Stomach (tissue), 19 donors: ENCODE measurements at places on chromosomes 1 and 21. TPM values are rescaled to one million over a fixed set of nuclear protein-coding genes. Genes with fewer than 3 reads are reported as not detected.

DNA sequence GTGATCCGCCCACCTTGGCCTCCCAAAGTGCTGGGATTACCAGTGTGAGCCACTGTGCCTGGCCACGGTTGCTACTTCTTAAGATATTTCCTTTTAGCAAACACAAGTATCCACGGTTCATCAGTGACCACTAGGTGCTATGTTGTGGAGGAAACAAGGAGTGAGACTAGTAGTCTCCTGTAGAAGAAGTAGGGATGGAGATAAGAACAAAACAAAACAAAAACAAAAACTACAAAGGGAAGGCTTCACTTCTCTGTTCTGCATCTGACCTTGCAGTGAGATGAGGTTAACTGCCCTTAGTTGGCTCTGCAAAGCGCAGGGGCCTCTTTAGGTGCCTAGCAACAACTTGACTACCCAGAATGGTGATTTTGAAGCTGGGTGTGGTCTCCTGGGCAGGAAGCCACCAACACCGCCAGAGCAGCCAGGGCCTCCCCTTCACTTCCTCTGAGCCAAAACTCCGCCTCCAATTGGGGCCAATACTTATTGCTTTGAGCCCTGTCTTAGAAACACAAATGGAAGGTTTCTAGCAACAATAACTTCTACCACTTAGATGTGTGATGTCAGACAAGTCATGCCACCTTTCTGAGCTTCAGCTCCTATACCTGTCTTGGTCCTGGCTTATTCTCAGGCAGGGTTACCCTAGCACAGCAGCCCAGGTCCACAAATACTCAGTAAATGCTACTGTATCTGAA, 12.8 kb upstream of the CDC42 start:
- H3K27ac ChIP-seq: peak overlapping the region; percentile 83
- no peak overlapping the region for H3K4me3 ChIP-seq
- H3K36me3 ChIP-seq: no peaks in the 10 kb centered on the region
- peaks cover 42% of the 10 kb centered on the region for H3K4me1 ChIP-seq
- DNase-seq: peak; percentile 96

- no peak for DNase-seq
- H3K27me3 ChIP-seq: no peaks in the 10 kb centered on the region
- H3K4me3 ChIP-seq: no peak overlapping the region
Observed at GRCh38 chr1:218547957-218548730, 203.0 kb downstream of the TGFB2 start.

MRPL39 gene
- 3.3 TPM for total RNA-seq

FCRL5 gene
- 4.8 TPM for total RNA-seq

DNA sequence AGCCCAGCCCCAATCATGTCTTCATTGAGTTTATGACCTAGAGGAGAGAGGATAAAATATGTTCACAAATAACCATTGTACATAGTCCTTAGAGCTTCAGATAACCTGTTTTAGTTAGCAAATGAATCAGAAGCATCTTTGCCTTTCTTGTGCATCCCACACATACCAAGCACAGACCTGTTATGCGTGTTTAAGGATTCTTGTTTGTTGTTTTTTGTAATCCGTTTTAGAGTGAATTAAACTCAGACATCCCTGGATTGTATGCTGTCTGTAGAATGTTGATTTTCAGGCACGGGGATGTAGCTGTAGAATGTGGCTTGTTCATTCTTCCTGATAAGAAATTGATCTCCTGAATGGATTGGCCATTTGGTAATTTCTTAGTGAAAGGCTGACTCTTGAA, 135.8 kb downstream of the EDEM3 start:
- H3K4me1 ChIP-seq: peaks cover 35% of the 10 kb centered on the region
- no peak overlapping the region for H3K4me3 ChIP-seq
- H3K36me3 ChIP-seq: no peaks in the 10 kb centered on the region
- no peak overlapping the region for H3K27ac ChIP-seq
- H3K27me3 ChIP-seq: no peaks in the 10 kb centered on the region

DNA sequence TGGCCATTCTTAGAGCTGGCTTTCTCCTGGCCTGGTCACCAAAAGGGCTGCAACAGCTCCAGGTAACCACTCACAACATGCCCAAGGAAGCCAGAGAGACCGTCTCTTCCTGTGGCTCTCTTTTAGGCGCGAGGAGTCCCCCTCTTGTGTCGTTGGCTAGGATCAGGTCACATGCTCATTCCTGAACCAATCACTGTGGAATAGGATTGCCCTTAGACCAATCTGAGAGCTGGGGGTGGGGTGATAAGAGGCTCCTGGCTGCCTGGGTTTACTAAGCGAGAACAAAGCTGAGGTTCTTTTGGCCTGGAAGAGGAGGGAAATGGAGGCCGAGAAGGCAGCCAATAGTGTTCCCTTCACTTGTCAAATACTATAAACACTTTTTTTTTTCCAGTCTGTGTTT, 452.1 kb upstream of the PROX1 start:
- H3K4me1 ChIP-seq: no peaks in the 10 kb centered on the region
- no peaks in the 10 kb centered on the region for H3K27me3 ChIP-seq
- no peak overlapping the region for H3K4me3 ChIP-seq

DNA sequence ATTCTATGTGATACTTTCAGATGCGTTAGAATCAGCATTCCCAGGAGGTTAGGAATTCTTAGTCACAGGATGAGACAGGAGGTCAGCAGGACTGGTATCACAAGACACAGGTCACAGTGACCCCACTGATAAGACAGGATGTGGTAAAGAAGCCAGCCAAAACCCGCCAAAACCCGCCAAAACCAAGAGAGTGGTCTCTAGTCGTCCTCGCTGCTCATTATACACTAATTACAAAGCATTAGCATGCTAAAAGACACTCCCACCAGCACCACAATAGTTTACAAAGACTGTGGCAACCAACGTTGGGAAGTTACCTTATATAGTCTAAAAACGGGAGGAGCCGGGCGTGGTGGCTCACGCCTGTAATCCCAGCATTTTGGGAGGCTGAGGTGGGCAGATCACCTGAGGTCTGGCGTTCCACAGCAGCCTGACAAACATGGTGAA, 13.9 kb upstream of the ACTA1 start:
- H3K4me3 ChIP-seq: no peak overlapping the region
- no peaks in the 10 kb centered on the region for H3K27me3 ChIP-seq
- H3K4me1 ChIP-seq: no peaks in the 10 kb centered on the region
- no peak for DNase-seq
- H3K36me3 ChIP-seq: peaks cover 94% of the 10 kb centered on the region

NLRP3 gene
- 5.5 TPM for total RNA-seq

- no peaks in the 10 kb centered on the region for H3K4me1 ChIP-seq
- peaks cover 13% of the 10 kb centered on the region for H3K27me3 ChIP-seq
- H3K27ac ChIP-seq: no peak overlapping the region
- DNase-seq: no peak
- no peak overlapping the region for H3K4me3 ChIP-seq
- H3K36me3 ChIP-seq: no peaks in the 10 kb centered on the region
Observed at GRCh38 chr1:38267037-38268036, 220.7 kb upstream of the POU3F1 start.

GRCh38 chr21:39866093-39866492, 1.1 kb upstream of the PCP4 start:
- H3K27me3 ChIP-seq: peaks cover 13% of the 10 kb centered on the region
- no peak overlapping the region for H3K27ac ChIP-seq
- no peaks in the 10 kb centered on the region for H3K36me3 ChIP-seq
- H3K4me1 ChIP-seq: peaks cover 8% of the 10 kb centered on the region
- no peak overlapping the region for H3K4me3 ChIP-seq

DNA sequence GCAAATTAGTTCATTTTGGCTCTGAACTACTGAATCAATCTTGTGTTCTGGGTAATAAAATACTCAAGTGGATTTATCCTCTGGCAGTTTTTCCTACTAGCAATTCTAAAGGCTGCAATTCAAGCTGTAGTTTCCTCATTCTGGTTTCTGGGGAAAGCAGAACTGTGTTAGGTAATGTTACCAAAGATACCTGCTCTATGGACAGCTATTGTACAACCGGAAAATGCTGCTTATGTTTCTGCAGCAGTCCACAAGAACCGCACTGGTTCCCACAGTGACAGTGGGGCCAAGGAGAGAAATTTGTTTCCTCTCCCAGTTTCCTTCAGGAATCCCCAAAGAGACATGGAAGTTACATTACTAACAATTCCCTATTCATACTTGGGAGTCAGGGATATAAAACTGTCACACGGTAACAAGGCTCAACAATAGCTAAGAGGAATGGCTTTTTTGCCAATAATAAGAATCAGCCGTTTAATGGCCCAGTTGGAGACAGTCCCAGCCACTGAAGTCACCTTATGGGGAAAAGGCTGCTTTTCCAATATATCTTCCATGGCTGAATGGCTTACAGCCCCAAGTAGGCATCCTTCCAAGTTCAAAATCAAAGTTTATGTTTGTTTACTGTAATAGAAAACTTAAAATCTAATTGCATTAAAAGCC, 52.6 kb downstream of the PCNX2 start:
- peak overlapping the region; percentile 16 for H3K27ac ChIP-seq
- no peaks in the 10 kb centered on the region for H3K36me3 ChIP-seq
- H3K4me3 ChIP-seq: no peak overlapping the region
- DNase-seq: peak; percentile 52
- no peaks in the 10 kb centered on the region for H3K27me3 ChIP-seq

DNA sequence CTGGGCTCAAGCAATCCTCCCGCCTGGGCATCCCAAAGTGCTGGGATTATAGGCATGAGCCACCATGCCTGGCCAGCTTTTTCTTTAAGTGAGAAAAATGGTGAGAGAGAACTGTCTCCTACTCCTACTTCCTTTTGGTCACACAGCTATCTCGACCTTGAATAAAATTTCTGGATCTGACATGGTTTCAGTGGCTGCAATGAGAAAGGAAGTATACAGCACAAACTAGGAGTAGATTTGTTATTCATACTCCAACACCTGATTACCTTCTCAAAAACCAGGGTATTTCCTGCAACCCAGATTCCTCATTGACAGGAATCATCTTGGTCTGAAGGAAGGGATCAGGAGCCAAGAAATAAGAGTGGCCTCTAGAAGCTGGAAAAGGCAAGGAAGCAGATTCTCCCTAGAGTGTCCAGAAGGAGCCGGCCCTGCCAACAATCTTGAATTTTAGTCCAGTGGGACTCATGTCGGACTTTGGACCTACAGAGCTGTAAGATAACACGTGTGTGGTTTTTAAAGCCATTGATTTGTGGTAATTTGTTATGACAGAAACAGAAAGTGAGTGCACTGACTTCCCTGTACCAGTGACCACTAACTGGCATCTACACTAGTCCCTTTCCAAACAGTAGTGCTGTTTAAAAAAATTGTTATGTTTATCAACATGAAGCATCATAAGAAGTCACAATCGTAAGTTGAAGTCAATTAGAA, 516.6 kb downstream of the SMYD3 start:
- no peaks in the 10 kb centered on the region for H3K27me3 ChIP-seq
- peak overlapping the region; percentile 27 for H3K27ac ChIP-seq
- DNase-seq: peak; percentile 64
- no peak overlapping the region for H3K4me3 ChIP-seq

DNA sequence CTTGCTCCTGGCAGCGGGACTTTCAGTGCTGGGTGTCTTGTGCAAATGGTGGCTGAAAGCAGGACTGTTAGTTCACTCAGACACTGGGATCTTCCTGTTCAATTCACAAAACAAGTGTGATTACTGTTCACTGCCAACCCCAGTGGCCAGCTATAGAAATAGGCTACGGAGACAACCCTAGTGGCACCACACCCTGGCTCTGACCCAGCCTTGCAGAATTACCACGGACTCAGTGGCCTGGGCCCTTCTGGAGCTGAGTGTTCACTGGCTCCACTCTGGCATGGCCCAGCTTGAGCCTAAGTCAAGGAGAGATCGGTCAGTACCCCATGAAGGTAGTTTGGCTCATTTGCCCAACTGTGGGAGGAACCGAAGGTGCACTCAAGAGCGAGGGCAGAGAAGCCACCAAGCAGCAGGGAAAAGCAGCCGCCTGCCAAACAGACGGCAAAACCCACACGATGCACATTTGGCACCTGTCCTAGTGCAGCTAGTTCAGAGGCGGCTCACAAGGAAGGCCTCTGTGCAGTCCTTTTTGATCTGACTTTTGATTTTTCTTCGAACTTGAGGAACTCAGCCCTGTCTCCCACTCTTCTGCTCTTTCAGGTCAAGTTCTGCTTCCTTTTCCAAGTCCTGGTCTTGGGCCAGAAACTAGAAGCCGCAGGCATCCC, 5.9 kb downstream of the KIAA2013 start:
- H3K27me3 ChIP-seq: no peaks in the 10 kb centered on the region
- H3K4me1 ChIP-seq: peaks cover 74% of the 10 kb centered on the region
- no peak overlapping the region for H3K4me3 ChIP-seq
- peaks cover 66% of the 10 kb centered on the region for H3K36me3 ChIP-seq
- peak; percentile 52 for DNase-seq

- no peaks in the 10 kb centered on the region for H3K27me3 ChIP-seq
- no peak for DNase-seq
- H3K4me1 ChIP-seq: peaks cover 16% of the 10 kb centered on the region
- H3K4me3 ChIP-seq: no peak overlapping the region
Observed at GRCh38 chr1:118101515-118101844, 83.5 kb downstream of the SPAG17 start.

GPR25 gene
- total RNA-seq: not detected
